Activated CD4-positive, alpha-beta T cell treated with anti-CD3 and anti-CD28 coated beads for 36 hours (primary cell): ENCODE measurements at places on chromosomes 7 and 10. TPM values are rescaled to one million over a fixed set of nuclear protein-coding genes. Genes with fewer than 3 reads are reported as not detected.

The ATP6V0A4 gene
- 0.32 TPM for total RNA-seq

The FAM171A1 gene
- total RNA-seq: 5.8 TPM

The PHF14 gene
- 40.3 TPM for total RNA-seq

The TMEM106B gene
- total RNA-seq: 21.6 TPM

The CLRN3 gene
- total RNA-seq: not detected
